A673 (cell line): ENCODE measurements at places on chromosomes 13 and 19. TPM values are rescaled to one million over a fixed set of nuclear protein-coding genes. Genes with fewer than 3 reads are reported as not detected.

ODAD3 gene
- 0.39 and 1.4 TPM in 2 replicates for total RNA-seq

ZNF285 gene
- 3.0 and 3.9 TPM in 2 replicates for total RNA-seq

CEACAM20 gene
- 0.15 TPM in 1 of 2 replicates, not detected in the other for total RNA-seq

UBL5 gene
- total RNA-seq = 327 and 383 TPM in 2 replicates

KANK3 gene
- total RNA-seq = 0.73 and 1.1 TPM in 2 replicates

KLK8 gene
- total RNA-seq = not detected in 2 replicates

ZNF626 gene
- 1.4 and 2.2 TPM in 2 replicates for total RNA-seq

TTC9B gene
- not detected in 2 replicates for total RNA-seq

DNA sequence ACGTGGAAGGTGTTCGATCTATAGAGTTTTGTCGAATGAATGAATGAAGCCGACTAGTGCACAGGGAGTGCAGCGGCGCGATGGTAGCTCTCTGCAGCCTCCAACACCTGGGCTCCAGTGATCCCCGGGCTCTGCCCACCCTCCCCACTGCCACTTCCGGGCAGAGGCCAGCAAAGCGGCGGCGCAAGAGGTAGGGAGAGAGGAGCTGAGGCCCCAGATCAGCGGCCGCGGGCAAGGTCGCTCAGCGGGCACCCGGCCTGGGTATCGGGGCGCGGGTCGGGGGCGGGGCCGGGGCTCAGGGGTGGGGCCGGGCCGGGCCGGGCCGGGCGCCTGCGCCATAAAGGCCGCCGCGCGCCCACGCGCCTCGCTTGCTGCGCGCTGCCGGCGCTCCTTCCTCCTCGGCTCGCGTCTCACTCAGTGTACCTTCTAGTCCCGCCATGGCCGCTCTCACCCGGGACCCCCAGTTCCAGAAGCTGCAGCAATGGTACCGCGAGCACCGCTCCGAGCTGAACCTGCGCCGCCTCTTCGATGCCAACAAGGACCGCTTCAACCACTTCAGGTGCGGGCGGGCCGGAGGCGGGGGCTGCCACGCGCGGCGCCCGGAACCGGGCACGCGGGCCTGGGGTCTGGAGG, at the start of gene GPI:
Gene GPI, plus strand, starts transcription at position 367 of the 633 bp plus-strand sequence. Its CDS starts 71 bp downstream, at position 438.
- peak; percentile 72 for DNase-seq

GRCh38 chr19:19209372-19209771, 2.4 kb upstream of the NCAN start:
- no peak for DNase-seq

GRCh38 chr19:37654629-37655300, 500 bp downstream of the ZFP30 start:
- DNase-seq = peak; percentile 61

DNA sequence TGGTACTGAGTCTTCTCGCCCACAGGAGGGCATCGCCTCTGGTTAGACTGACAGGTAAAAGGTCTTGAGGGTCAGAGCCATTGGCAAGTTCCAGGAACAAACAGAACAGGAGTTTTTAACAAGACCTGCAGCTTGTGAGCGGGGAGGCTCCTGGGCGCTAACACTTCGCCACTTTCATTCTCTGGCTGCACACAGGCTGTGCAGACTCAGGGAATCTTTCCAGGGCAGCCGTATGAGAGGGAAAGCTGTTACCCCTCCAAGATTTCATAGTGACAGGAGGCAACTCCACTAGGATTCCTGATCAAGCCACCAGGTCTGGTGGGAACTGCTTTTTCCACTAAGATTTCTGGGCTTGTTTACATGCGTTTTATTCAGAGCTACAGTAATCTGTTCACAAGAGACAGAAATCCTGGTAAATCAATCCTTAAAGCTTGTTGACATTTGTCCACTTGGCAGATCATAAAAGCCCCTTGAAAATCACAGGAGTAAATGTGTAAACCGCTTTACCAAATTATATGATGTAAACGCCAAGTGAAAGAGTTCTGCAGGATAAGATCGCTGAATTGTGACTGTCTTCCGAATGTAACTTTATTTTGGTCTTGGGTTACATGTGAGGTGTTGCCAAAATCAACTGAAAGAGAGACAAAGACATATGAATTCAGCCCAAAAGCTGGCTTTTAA, 190.6 kb downstream of the MZT1 start:
- DNase-seq = no peak

DNA sequence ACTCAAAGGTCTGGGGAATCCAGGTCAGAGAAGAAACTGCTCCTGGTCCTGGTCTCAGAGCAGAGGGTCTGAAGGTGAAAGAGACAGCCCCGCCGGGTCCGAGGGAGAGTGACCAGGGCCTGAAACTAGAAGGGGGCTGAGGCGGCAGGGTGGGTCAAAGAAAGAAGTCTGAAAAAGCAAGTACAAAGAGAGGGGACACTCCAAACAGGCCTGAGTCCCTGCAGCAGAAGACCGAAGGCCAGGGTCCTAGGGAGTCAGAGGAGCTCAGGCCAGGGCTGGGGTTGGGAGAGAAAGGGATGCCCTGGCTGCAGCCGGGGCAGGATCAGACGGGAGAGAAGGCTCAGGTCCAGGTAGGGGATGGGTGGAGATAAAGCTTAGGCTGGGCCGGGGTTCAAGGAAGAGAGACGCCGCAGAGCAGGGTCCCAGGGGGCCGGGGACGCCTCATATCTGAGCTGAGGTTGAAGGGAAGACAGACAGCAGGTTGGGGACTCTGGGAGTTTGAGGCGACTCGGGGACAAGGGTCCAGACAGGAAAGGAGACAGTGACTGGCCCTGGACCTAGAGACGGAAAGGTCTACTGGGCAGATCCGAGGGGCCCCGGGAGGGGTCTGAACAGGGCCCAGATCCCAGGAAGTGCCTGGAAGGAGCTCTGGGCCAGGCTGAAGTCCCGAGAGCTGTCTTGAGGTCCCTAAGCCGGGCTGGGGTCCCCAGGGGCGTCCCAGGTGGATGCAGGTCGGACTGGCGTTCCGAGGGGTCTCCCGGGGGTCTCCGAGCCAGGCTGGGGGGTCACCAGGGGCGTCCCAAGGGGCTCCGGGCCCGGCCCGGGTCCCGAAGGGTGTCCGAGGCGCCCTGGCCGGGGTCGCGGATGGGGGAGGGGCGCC, 795 bp downstream of the MLLT1 start:
- DNase-seq = no peak

DNA sequence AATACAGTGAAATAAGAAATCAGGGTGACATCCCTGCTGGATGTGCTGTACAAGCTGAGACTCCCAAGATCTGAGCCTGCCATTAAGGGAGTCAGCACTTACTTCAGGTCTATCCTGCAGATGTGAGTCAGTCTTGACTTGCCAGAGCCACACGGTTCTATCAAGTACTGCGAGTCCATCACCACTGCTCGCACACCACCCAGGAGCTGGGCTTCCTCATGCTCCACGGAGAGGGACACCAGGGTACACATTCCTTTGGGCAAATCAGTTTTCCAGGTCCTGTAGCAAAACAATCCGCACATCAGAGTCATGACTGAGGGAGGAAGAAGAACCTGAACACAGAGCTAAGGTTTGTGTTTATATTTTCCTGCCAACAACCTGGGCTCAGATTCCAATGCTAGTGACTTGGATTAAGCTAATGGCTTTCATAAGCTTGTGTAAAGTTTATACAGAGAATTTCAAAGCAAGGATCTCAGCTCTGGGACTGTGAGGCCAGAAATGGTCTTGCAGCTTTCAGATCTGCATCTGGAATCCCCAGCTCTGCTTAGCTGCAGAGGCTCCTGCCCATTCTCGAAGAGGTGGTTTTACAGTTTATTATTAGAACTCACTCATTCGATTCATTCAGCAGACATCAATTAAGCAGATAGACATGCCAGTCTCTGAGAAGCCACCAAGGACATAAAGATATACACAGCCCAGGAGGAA, 90.6 kb downstream of the KL start:
- DNase-seq = no peak

DNA sequence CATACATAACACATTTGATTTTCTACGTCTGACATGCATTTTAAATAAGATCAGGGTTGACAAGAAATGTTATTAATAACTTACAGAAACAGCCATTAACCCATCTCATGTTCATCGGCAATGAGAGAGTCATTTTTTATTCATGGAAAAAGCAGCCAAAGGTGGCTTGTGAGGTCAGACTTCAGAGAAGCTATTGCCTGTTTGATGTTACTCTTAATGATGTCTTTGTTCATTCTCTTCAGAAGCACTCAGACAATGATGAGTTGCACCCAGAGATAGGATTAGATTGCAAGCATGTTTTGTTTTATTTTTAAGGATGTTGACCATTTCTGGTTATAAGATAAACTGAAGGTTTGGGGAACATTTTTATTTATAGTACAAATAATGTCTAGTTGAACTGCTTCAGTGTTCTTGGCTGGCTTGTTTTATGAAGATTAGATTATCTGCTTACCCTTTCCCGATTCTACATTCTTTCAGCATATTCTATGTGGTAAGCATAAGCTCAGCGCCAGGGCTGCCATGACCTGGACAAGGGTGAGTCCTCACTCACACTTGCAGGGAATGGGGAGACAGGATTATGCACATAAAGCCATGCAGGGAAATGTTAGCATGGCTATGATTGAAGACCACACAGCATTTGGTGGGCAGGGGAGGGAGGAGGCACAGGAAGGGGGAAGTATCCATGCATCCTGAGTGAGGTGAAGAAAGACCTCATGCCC, 288.1 kb downstream of the MTUS2 start:
- no peak for DNase-seq

DNA sequence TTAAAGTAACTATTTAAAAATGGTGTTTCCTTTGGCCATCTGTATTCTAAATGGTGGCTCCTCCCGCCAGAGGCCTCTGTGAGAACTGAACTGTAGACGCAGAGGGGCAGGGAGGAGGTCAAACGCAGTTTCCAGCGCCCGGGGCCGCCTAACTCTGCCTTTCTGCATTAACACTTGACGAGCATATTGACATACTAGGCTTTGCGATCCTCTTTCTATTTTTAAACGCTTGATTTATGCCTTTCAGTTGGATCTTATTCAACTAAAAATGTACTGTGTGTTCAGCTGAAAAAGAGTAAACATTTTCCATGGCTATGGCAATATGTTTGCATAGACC, 74.7 kb downstream of the SPACA7 start:
- DNase-seq = no peak

- DNase-seq = peak; percentile 45
Measured at GRCh38 chr13:67238277-67238859, 8.2 kb upstream of the PCDH9 start.

DNA sequence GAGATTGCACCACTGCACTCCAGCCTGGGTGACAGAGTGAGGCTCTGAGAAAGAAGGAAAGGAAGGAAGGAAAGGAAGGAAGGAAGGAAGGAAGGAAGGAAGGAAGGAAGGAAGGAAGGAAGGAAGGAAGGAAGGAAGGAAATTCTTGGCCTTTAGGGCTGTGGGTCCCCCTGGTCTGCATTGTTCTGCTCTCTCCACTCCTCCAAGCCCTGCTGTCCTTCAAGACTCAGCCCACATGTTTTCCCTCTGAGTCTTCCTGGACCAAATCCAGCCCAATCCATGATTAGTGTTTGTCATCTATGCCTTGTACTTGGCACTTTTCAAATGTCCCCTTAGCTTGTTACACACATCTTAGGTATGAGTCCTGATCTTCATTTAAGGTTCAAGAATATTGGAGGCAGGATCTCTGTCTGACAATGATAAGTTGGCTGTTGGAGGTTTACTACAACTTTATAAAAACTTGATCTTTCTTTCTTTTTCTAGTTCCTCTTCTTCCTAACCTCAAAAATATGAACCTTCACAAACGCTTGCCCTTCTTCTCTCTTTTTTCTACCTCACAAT, 48.8 kb upstream of the INTS6 start:
- peak; percentile 98 for DNase-seq

DNA sequence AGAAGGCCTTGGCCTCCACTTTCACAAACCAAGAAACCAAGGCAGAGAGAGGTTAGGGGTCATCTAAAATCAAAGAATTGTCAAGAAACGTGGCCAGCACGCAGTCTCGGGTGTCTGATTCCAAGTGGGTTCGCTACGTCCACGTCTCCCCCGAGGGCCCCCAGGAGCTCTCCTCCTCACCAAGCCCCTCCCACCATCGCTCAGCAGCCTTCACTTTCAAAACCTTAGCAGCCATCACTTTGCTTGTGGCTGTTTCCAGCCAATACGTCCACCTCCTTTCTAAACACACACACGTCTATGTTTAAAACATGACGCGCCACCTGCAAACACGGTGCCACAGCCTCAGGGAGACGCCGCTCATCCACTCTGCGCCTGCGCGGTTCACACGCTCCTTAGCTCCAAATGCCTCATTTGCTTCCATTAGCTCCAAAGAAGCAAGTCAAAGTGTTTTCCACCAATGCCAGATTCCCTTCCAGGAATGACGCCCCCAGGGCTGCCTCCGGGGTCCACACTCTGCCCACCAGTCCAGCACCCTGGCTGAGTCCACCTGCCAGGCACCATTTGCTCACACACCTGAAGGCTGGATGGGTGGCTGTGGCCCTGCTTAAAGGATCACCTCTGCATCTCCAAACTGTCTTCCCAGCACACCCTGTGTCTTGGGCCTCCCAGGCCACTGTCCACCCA, 5.5 kb downstream of the RASA3 start:
- no peak for DNase-seq

- peak; percentile 18 for DNase-seq
Measured at GRCh38 chr13:108463340-108463739, 166.1 kb upstream of the MYO16 start.

- DNase-seq = no peak
Measured at GRCh38 chr19:9041023-9041422, 30.8 kb upstream of the MUC16 start.

DNA sequence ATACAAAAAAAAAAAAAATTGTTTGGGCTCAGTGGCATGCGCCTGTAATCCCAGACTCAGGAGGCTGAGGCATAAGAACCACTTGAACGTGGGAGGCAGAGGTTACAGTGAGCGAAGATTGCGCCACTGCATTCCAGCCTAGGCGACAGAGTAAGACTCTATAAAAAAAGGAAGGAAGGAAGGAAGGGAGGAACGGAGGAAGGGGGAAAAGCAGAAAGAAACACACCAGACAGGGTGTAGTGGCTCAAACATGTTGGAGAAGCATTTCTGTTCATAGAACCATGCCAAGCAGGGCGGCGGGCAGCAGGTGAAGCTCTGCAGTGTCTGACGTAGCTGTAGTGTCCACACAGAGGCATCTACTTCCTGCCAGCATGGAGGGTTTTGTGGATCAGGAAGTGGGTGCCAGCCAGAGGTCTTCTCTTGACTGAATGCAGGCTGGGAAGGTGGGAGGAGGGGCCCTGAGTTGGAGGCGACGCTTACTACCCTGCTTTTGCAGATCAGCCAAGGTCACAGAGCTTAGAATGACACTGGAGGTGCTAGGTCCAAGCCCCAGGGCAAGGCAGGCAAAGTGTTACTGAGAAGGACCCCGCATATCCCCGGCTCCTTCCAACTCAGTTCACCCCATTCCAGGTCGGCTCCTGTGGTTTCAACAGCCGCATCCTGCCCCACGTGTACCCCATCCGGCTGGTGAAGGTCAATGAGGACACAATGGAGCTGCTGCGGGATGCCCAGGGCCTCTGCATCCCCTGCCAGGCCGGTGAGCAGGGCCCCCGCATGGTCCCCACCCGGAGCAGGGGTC, 11.6 kb upstream of the PGLS start:
- DNase-seq = peak; percentile 55
